ENCODE measurements at places on chromosomes 4 and X.
A peak's percentile ranks its signal among the peaks of the same experiment; 100 is the strongest.

DNA sequence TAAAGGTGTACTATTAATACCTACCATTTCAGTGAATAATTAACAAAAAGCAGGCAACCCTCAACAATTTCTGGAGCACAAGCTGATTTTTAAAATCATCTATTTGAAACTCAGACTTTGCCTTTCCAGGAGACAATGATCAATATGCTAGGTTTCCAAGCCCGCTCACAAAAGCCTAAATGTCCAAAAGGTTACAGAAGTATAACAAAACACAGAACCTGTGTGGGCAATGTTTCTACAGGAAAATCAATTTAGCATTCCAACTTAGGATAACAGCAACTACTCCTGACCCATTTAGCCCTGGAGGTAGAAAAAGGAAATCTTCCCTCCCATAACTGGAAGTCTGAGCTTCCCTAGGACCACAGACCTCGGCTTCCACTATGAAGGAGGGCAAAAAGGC is 3.9 kb downstream of the TAB3 start:
- DNase-seq: no peak

GRCh38 chr4:7180938-7181337 is 11.4 kb upstream of the SORCS2 start:
- no peak for DNase-seq

- peak; percentile 39 for DNase-seq
Measured at GRCh38 chr4:15805583-15806517, 27.7 kb downstream of the CD38 start.

- DNase-seq: no peak
Measured at GRCh38 chr4:156255230-156256007, 301.8 kb upstream of the CTSO start.

- no peak for DNase-seq
Measured at GRCh38 chr4:10629394-10629793, 55.2 kb downstream of the CLNK start.

DNA sequence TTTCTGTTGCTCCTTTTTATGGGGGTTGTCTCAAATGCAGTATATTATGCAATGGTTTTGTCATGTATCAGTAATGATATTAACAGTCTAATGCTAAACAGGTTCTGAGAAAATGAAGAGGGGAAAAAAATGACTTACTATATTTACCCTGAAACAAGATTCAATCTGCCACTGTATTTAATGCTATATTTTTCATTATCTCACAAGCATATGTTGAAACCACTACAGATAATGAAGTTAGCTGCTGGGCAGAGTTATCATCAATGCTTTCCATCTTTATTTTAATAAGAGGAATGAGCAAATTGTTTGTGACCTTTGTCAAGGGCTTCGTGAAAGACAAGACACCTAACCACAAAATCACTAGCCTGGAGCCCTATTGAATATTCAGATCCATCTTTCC is 32.6 kb upstream of the NAA11 start:
- no peak for DNase-seq

DNA sequence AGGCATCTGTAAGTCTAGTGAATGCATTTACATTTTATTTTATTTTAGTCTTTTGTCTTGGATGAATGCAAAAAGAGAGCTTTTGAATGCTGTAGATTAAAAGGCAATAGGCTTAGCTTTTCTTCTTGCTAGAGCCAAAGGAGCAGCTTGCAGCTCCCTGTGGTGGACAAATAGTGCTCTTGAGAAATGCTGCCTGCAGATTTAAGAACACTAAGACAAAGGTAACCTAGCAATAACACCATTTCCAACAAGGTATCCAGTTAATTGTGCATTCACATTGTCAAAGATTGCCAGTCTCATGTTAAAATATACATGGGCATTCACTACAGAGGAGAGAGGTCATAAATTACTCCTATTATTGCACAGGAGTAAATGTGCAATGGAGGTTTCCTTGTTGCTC is 859.2 kb upstream of the PRKX start:
- no peak for DNase-seq
